Hematopoietic multipotent progenitor cell treated with erythropoietin and hydrocortisone succinate and interleukin-3 and kit ligand, for 6 days (in vitro differentiated cells): ENCODE measurements at places on chromosomes 12 and 14.

GRCh38 chr12:111099186-111099585 lies 178.8 kb upstream of the MYL2 start:
- DNase-seq, result no peak

- no peak for DNase-seq
Observed at GRCh38 chr14:61211476-61212255, 69.5 kb downstream of the TMEM30B start.

DNA sequence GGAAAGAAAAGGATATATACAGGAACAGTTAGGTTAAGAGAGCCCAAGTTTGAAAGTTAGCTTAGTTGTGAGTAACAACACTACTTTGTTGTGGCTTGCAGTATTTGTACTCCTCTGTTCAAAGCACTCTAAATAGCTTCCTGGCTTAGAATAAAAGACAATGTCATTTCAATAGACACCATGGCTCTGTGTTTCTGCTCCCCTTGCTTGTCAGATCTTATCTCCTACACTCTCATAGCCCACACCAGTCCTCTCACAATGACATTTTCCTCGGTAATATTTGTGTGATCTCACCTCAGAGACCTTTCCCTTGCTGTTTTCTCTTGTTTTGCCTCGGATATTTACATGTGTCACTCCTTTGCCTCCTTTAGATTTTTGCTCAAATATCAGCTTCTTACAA lies 418.4 kb downstream of the MDGA2 start:
- no peak for DNase-seq

- DNase-seq, result no peak
Observed at GRCh38 chr14:101001311-101002069, 98.0 kb upstream of the RTL1 start.

GRCh38 chr12:54549774-54550451 lies 512 bp downstream of the PDE1B start:
- DNase-seq, result peak; percentile 26

GRCh38 chr14:29233188-29233587 lies 466.6 kb downstream of the FOXG1 start:
- no peak for DNase-seq

- DNase-seq, result no peak
Observed at GRCh38 chr14:68359837-68360552, 432.9 kb downstream of the ZFP36L1 start.

DNA sequence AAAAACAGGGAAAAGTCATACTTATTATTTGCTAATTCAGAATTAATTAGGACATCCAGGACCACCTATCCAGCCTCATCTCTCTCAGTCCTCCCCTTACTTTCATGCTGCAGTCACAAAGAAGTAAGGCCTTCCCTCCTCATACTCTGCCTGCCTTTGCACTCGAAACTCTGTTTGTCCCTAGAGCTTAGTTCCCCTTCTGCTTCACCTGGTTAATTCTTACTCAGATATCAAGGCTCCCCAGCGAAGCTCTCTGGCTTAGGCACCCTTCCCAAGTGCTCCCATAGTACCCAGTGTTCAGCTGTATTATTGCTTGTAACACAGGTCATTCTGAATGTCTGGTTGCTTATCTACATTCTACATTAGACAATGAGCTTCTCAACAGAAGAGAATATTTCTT lies 81.3 kb downstream of the ERGIC2 start:
- peak; percentile 27 for DNase-seq

DNA sequence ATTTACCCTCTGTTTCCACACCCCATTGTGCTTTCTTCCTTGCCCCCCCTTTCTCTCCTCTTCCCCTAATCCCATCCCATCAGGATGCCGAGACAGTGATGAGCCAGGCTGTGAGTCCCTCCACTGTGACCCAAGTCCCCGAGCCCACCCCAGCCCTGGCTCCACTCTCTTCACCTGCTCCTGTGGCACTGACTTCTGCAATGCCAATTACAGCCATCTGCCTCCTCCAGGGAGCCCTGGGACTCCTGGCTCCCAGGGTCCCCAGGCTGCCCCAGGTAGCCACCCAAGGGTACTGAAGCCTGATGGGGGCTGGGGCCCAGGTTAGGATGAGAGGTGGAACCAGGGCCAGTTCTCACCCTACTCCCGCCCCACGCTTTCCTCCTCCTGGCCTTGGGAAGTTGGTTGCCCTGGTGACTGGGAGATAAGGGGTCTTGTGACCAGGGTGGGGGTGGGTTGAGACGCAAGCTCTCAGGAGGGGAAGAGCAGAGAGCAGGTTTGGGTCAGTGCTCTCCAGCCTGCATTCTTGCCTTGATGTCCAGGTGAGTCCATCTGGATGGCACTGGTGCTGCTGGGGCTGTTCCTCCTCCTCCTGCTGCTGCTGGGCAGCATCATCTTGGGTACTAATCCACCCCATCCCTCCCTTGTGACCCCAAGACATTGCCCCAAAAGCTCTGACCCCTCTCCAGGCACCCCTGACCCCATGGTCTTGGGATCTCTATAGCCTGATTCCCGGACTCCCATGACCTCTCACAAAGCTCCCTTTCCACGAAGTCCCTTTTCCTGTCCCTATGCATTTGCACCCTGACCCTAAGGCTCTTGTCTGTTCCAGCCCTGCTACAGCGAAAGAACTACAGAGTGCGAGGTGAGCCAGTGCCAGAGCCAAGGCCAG lies 1.2 kb downstream of the AMHR2 start:
- DNase-seq, result peak; percentile 82
